KG1 (cell line): ENCODE measurements at places on chromosomes 5 and 9.

GRCh38 chr5:124065508-124065907, 553.5 kb downstream of the CSNK1G3 start:
- DNase-seq, result no peak

GRCh38 chr9:109254317-109254716, 66.5 kb downstream of the EPB41L4B start:
- no peak for DNase-seq

DNA sequence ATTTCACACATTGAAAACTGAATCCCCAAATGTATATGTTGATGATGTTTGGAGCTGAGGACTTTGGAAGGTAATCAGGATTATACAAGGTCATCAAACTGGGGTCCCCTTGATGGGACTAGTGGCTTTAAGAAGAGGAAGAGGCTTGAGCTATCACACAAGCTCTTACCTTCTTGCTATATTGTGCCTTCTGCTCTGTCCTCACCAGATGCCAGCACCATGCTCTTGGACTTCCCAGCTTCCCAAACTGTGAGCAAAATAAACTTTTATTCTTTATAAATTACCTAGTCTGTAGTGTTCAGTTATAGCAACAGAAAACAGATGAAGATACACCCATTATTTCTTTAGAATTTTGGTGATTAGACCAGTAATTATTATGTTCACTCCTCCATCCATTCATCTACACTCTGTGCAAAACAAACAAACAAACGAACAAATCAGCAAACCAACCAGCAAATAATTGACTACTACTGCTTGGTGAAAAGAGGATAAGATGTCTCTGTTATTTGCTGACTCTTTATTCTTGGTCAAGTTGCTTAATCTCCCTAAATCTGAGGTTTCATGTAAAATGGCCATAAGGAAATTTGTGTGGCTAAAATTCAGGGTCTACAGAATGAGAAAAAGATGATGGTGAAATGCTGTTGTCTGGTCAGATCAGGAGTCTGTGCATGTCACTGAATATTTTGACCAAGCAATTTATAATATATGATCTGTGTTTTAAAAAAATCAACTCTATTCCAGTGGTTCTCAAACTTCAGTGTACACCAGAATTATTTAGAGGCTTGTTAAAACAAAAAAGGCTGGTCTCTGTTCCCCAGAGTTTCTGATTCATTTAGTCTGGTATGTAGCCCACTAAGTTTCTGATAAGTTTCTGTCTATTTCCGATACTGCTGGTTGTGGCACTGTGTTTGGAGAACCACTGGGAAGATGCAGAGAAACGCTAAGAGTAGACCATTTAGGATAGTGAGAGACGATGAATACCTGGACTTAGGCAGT, 854.1 kb downstream of the MAT2B start:
- no peak for DNase-seq

- no peak for DNase-seq
These were observed 463.2 kb upstream of the ADAMTS16 start for GRCh38 chr5:4676934-4677333.

- DNase-seq, result no peak
These were observed 65.8 kb upstream of the BRINP1 start for GRCh38 chr9:119435076-119435475.

DNA sequence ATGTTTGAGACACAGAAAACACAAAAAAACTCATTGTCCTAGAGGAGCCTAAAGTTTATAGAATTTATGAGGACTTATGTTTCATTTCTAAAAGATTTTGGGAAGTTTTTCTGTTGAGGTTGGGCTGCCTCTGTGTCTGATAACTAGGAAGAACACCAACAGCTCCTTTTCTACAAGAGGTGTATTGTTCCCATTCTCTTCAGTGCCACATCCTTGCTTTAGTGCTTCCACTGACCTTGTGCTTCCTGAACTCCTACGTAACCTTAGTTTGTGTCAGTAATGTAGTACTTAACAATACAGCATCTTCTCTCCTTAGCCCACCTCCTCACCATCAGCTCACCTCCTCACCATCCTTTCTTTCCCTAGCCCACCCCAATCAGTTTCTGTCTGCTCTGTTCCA, 117.3 kb upstream of the TNC start:
- DNase-seq, result no peak

DNA sequence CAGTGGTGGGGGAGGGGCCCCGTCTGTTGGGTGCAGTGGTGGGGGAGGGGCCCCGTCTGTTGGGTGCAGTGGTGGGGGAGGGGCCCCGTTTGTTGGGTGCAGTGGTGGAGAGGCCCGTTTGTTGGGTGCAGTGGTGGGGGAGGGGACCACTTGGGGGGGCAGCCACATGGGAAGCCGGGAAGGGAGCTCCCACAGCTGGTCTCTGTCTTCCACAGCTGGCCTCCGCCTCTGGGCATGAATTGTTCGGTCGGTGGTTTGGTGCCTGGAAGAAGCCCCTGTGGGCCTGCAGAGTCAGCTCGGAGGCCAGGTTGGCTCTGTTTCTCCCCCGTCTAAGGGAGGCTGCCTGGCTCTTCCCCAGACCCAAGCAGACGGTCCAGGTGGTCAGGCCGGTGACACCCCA, 69.3 kb downstream of the COL5A1 start:
- DNase-seq, result no peak

- DNase-seq, result no peak
These were observed 6.4 kb upstream of the ST6GALNAC6 start for GRCh38 chr9:127905788-127906191.

DNA sequence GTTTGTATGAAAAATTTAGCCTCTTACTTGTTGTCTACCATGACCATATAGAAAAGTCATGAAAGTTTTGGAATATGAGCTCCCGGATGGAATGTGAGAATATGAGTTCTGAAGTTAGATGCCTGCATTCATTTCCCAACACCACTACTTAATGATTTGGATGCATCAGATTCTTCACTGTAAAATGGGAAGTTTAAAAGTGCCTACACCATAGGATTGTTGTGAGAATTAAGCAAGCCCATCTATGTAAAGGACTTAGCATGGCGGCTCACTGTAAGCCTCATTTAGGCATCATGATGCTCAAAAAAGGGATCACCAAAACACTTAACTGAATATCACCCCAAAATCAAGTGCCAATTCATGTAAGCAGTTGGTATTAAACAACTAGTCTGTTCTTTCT, 177.3 kb downstream of the RAB3C start:
- DNase-seq, result no peak

DNA sequence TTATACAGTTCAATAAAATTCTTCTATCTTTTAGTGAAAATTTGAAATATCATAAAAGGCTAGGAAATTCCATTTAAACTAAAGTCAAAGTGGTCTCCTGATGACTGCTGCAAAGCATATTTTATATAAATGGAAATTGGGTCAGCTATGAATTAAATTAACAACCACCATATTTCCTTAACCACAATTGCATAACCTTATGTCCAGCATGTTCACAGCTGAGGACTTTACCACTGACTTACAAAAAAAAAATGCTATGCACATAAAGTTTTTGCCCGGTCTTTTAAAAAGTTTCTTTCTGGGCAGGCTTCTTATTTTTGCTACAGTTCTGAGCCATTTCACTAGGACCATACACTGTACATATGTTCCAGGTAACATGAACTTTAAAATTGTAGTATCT, 208.6 kb upstream of the RGMB start:
- no peak for DNase-seq

DNA sequence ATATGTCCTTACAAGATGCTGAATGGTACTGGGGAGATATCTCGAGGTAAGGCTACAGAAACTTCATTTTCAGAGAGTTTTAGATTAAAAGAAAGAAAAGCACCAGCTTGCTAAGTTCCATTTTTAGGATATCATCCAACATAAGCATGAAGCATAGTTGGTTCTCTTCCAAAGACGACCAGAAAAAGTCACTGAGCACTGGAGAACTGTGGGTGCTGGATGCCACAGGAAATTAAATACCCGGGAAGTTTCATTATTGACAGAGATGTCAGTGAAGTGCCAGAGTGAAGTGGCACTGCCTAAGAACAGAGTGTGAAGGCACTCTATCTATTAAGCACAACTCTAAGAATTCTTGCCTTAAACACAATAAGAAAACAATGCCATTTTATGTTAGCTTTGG, 76.8 kb downstream of the PIK3R1 start:
- DNase-seq, result no peak

GRCh38 chr5:50564079-50564478, 102.4 kb upstream of the PARP8 start:
- no peak for DNase-seq

DNA sequence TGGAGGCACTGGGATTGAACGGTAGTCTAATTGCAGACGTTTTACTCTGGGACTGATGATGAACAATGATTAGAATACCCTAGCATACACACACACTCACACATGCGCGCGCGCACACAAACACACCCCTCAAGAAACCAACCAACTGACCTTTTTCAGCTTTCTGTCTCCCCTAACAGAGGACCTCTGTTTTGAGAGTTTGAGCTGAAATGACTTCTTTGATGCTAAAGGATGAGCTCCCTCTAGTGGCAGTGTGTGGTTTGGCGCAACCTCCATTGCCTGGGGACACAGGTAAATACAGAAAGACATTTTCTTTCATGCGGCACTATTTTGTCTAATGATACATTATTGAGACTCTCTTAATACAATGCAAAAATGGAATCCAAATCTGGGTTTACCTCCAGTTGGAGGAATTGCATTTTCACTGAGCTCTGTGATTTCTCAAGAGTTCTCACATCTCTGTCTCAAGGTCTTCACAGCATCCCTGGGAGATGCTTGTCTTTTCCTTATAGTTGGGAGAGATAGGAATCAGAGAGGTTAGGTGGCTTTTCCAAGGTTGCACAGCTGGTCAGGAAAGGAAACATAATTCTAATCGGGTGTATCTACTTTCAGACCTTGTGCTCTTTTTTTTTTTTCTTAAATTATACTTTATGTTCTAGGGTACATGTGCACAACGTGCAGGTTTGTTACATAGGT, 187.5 kb downstream of the TMEM38B start:
- DNase-seq, result peak; percentile 61

- peak; percentile 56 for DNase-seq
These were observed 582 bp upstream of the APBA1 start for GRCh38 chr9:69672596-69673310.

DNA sequence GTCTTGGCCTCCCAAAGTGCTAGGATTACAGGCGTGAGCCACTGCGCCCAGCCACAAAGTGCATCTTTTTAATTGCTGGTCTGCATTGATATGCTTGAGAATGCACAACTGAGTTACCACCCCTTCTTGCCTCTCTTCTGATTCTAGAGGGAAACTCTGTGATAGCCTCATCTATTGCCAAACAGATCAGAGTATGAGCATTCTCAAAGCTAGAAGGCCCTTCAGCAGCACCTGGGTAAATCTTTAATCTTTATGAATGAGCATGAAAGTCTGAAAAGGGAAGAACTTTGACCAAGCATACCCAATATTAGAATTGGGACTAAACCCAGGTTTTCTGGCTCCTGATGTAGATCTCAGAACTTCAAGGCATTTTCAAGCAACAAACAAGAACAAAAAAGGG, 298.3 kb upstream of the TNC start:
- DNase-seq, result no peak

GRCh38 chr9:114080773-114081440, 2.8 kb upstream of the AMBP start:
- no peak for DNase-seq

- DNase-seq, result no peak
These were observed 88.5 kb downstream of the IRX1 start for GRCh38 chr5:3684118-3684517.

DNA sequence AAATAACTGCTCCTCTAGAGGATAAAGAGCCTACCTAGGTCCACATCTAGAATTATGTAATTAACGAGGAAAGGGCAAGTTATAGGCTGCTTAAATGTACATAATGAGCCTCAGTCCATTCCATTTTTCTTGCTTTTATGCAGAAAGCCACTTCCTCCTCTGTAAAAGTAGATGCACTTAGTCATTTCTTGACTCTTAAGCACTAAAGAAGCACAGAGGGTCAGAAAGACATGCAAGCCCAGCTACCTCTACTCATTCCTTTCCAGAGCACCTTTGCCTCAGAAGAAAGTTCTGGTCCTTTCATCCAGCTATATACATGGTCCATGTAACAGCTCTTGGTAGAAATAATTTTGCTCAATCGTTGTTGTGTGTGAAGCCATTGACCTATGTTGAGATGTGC, 308.0 kb upstream of the NREP start:
- no peak for DNase-seq

DNA sequence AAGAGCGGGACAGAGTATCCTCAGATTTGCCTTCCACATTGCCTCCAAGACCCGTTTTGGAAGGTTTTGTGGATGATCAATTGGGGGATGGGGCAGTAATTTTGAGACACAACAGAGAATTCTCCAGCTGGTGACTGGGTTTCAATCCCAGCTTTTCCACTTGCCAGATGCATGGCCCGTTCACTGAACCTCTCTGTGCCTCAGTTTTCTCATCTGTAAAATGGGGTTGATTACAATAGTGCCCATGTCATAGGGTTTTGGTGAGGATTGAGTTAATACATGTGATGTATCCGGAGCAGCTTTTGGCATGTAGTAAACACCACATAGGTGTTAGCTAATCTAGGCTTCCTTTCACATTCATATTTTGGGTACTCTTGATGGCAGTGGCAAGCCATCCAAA, 59.7 kb downstream of the PSAT1 start:
- DNase-seq, result no peak

DNA sequence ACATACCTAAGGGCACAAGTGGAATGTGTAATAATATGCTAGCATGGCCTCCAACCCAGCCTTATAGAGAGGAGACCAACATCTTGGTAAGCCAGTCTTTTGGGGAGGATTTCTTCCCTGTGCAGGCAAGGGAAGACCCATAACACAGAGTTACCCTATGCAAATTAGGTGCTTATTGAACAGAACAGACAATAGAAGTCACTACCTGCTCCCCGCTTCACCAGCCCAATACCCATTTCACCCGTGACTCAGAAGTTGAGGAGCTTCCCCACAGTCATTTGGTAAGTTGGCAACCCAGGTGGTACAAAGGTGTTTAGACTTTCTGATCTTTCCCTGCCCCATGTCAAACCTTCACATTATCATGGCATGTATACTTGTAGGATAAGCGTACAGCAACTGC, 44.6 kb downstream of the AOPEP start:
- DNase-seq, result no peak

- DNase-seq, result no peak
These were observed 249.9 kb downstream of the FSTL4 start for GRCh38 chr5:133362438-133362837.

- no peak for DNase-seq
These were observed 63.9 kb downstream of the KLHL3 start for GRCh38 chr5:137672001-137672400.

- DNase-seq, result no peak
These were observed 51.7 kb upstream of the FCN1 start for GRCh38 chr9:134969156-134970045.

DNA sequence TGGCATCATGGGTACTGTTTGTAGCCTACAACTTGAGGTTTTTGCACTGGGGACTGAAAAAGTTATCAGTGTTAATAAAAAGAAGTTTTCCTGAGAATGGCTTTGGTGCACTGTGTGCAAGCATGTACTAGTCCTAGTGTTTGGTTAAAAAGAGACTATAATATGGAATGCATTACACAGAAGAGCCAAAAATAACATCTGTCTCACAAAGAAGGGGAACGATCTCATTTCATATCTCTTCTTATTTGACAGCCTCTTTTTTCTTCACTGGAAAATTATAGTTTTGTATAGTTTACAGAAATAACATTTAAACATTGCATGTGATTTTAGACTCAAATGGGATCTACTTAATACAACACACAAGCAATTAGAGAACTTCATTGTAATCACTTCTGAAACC, 127.0 kb upstream of the GDNF start:
- no peak for DNase-seq
